ENCODE measurements at places on chromosomes 16 and 17. TPM values are rescaled to one million over a fixed set of nuclear protein-coding genes. Genes with fewer than 3 reads are reported as not detected.
A peak's percentile ranks its signal among the peaks of the same experiment; 100 is the strongest.

CIBAR2 gene
- total RNA-seq: not detected

GRCh38 chr17:16286009-16286946 is 67.0 kb downstream of the CENPV start:
- peak; percentile 88 for DNase-seq

GRCh38 chr16:59543641-59544040 is 809.5 kb upstream of the GOT2 start:
- no peak for DNase-seq

DNA sequence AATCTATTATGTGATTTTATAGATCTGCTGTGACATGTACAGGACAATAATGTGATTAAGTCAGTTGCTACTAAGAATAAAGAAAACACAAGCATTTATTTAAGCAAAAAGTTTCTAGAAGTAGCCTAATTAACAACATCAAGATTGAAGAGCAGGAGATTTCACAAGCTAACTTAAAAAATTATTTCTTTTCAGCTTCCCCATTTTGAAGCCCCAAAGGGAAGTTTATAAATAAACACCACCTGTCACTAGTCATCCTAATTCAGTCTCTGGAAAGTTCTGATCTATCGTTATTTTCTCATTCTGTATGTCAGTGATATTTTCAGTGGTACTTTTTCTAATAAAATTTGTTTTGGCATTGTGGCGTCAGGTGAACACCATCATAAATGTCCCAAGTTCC is 8.3 kb downstream of the CAPNS2 start:
- no peak for DNase-seq

- peak; percentile 64 for DNase-seq
Observed at GRCh38 chr16:84617041-84617790, 662 bp downstream of the COTL1 start.

Measured in left colon (tissue), 2 donors.